ENCODE measurements at places on chromosomes 12 and 14.

- peak; percentile 92 for DNase-seq
Measured at GRCh38 chr14:71555654-71556559, 376.3 kb upstream of the RGS6 start.

DNA sequence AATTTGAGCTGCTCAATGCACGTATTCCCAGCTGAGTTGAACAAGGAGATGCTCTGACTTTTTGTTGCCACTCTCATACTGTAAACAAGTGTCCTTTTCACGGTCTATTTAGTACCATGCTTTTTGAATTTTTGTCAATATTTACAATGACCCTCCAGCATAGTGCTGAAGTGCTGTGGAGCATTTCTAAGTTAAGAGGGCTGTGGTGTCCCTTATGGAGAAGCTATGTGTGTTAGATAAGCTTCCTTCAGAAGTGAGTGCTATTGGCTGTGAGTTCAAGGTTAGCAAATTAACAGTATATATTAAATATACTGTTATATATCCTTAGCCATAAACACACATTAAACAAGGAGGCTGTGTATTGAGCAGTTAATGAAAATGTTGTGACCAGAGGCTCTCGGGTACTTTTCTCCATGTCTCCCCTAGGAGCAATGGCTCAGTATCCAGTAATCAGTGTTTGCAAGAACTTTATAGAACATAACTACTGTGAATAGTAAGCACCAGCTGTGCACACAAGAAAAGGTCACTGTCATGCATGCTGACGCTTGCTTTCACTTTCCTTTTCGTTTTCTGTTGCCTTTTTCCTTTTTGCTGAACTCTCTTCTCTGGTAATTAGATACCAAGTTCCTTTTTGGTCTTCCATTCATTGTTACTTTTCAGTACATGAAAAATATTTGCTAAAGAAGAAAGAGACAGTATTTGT is 187.2 kb upstream of the NEDD1 start:
- DNase-seq: peak; percentile 50

GRCh38 chr14:61153431-61153830 is 127.7 kb downstream of the TMEM30B start:
- no peak for DNase-seq

- peak; percentile 10 for DNase-seq
Measured at GRCh38 chr12:45981075-45981837, 9.1 kb downstream of the SCAF11 start.

DNA sequence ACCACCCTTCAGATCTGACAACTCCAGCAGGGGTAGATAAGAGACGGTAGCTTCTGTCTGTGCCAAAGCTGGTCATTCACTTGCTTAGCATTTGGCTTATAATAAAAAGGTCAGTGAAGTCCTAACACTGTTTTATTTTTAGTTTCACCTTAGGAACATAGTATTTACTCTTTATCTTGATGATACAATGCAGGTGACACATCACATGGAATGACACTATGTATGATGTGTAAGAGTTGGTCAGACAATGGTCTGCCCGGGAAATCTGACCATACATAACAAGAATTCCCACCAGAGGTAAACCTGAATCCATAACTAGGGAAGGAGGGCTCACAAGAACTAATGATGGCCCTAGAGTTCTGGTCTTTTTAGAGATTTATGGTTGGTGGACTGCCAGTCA is 66.6 kb downstream of the IFNG start:
- no peak for DNase-seq

GRCh38 chr12:49288412-49288853 is 6.5 kb upstream of the PRPH start:
- peak; percentile 73 for DNase-seq

- DNase-seq: peak; percentile 32
Measured at GRCh38 chr14:91303091-91303923, 58.8 kb upstream of the GPR68 start.

DNA sequence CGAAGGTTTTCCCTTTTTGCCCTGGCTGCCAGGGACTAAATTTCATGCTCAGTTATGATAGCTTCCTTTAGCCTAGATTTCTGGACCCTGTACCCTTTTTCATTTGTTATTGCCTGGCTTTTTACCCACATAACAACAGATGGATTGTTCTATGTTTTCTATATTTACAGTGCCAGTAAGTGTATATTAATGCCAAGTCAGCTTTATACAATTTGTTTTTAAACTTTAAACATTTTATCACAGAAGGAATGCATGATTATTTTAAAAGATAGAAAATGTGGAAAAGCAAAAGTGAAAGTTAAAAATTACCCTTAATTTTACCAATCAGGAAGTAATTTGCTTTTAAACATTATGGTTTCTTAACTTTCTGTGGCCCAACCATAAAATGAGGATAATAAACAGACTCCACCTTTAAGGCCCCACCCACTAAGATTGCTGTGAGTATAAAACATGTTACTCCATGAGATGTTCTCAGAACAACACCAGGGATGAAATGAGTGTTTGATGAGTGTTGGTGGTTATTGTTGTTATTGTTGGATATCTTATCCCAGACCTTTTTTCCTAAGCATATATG is 496.8 kb downstream of the EGLN3 start:
- DNase-seq: no peak

DNA sequence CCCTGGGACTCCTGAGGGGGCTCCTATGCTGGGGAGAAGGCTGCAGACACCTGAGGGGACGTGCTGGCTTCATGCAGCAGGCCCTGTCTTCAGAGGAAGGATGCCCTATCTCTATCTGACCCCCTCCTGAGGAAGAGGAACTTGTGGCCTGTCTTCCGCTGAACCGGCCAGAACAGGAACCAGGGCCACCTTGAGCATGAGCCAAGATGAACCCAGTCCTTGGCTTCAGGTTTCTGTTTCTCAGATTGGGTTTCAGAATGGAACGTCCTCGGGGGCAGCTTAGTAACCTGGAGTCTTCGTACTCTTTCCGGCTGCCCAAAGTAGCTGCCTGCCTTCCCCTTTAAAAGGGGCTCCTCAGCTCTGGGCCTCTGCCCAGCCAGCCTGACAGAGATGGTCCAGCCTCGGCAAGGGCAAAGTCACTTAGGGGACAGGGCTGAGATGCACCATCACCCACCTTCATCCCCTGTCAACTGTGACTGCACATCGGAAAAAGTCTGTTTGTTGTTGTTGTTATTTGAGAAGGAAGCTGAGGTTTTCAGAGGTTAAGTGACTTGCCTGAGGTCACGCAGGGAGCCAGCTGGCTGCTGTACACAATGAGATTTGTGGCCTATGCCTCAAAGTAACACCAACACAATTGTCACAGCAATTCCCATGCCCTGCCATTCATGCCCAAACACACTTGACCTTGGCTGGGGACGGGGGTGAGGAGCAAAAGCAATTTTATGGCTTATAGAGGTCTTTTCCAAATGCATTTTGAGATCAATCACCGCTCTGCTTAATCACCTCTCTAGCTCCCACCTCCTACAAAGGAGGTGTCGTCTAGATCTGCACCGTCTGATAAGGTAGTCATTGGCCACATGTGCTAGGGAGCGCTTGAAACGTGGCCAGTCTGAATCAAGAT is 13.4 kb downstream of the ASB2 start:
- peak; percentile 69 for DNase-seq

- DNase-seq: no peak
Measured at GRCh38 chr14:31781578-31781977, 220.4 kb downstream of the NUBPL start.

DNA sequence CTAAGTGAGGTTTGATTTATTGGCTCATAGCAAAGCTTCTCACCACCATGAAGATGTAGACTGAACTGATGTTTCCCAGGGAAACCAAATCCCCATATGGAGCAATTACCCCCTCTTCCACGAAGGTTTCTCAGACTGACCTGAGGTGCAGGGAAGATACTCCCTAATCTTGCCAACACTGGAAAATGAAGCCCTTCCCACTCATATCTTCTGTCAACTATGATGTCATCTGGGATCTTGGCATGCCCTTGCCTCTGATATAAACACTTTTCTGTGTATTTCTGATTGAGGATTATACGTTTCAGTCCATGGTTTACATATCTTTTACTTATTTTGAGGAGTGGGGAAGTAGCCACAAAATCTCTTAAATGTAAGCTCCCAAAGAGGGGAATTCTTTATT is 14.1 kb upstream of the CISTR start:
- DNase-seq: no peak

GRCh38 chr14:95328729-95329503 is 9.2 kb upstream of the CLMN start:
- no peak for DNase-seq

DNA sequence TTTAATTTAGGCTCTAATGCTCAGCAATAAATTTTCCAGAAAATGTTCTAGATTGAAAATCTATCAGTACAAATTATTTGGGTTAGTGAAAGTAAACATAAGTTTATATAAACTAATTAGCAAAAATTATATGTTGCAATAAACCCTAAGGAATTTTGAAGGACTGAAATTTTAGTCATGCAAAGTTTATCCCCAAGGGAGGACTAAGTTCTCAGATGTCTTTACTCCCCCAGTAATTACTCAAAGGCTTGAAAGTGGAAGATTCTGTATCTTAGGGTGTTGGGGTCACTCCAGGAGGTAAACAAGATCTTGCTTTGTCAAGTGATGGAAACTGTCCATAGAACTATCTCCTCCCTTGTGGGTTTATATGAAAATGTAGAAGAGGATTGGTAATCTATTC is 183.7 kb downstream of the AKAP6 start:
- DNase-seq: no peak

- DNase-seq: peak; percentile 10
Measured at GRCh38 chr12:67710582-67710981, 62.0 kb downstream of the DYRK2 start.

DNA sequence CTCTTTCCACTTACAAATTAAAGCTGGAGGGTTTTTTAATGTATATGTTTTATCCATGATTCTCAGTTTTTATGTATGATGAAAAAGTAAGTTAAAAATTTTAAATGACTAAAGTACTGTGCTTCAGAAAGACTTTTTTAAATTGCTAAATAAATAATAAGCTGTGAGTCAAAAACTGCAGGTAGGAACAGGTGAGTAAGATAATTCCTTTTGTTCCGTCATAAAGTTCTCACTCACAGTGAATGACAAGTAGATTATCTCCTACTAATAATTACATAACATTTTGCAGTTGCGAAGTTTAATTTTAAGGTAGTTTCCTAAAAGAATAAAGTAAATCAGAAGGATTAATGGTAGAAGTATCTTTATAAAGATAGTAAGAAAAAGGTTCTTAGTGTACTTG is 78.0 kb downstream of the PRKCH start:
- DNase-seq: no peak

DNA sequence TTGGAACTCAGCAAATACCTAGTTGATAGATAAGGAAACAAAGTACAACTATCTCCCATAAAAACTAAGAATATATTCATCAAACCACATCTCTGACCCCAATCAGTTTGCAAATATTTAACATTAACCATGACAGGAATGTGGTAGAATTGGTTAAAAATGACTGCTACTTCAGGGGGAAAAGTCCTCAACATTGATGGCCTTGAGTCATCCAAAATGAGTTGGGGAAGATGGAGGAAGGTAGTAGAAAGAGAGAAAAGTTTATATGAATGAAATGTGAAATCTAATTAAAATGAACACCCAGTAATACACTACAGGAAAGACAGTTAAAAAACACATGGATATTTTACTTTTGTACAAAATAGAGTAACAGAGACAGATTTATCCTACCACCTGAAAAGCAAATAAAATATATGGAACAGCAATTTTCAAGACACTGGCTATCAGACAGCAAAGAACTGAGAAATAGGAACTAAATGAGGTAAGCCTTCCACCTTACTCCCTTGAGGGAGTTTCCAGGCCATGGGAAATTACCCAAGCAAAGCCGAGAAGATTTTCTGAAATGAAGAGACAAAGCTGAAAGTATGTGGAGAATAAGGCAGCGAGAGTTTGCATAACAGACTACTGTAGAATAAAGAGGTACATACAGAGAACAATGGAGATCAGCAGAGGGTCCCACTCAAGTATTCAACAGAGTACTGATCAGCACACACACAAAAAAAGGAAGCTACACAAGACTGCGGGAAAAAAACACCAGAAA is 49.6 kb downstream of the TC2N start:
- DNase-seq: peak; percentile 35

DNA sequence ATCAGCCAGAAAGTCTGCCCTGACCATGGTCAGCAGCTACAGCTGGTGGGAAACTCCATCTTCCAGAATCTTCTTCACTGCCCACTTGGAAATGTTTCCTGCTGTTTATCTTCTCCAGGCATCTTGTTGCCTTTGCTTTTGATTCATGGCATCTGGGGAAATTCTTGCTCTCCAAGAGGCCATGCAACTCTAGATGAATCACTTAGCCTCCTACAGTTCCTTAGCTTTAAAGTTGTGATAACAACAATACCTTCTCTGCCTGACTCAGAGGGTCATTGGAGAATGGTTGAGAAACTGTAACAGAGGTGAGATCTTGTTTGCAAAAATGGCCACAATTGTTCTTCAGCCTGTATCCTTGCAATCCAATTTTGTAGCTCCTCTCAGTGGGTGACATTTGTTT is 121.0 kb upstream of the VRK1 start:
- no peak for DNase-seq

DNA sequence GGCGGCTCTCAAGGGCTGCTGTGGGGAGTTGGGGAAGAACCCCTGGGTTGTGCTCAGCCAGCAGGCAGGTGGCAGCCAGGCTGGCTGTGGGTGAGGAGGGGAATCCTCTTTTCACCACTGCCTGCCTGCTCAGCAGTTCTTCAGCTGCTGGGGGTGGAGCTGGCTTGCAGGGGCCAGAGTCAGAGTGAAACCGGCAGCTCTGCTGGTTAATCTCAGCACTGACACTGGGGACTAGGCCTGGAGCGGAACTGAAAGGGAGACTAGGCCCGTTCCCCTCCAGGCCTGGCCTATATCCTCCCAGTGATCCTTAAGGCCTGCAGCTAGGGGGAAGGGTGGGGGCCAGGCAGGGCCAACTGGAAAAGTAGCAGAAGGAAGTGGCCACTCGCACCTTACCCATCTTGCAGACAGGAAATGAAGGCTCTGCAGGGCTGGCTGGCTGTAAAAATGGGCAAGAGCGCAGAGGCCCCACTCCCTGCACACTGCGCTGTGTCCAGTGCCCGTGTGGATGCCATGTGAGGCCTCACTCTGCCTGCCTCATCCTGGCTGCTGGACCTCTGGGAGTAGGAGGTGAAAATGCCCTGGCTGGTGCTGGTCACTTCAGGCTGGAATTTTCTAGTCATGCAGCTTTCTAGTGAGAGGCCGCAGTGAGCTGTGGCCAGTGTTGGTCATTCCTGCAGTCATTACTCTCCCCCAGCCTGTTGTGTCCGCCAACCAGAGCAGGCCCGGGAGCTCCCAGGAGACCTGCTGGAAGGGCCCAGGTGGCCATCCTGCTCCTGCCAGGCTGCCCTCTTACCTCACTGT is 39.4 kb downstream of the SH2B3 start:
- DNase-seq: peak; percentile 88

DNA sequence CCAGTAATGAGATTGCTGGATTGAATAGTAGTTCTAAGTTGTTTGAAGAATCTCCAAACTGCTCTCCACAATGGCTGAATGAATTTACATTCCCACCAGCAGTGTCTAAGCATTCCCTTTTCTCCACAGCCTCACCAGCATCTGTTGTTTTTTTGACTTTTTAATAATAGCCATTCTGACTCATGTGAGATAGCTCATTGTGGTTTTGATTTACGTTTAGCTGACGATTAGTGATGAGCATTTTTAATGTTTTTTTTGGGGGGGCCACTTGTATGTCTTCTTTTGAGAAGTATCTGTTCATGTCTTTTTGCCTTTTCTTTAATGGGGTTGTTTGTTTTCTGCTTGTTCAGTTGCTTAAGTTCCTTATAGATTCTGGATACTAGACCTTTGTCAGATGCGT is 8.1 kb upstream of the SLC15A5 start:
- DNase-seq: no peak

GRCh38 chr12:24075650-24076049 is 126.2 kb upstream of the SOX5 start:
- no peak for DNase-seq

- no peak for DNase-seq
Measured at GRCh38 chr14:60648934-60649874, at the start of gene SIX1. TSS of gene SIX1 (minus strand) at chr14:60649477. CDS start at chr14:60649189, 288 bp downstream.

All from CD4-positive, alpha-beta T cell treated with Interleukin-4 for 4 hours (primary cell).